ENCODE measurements at places on chromosomes 2 and 18. TPM values are rescaled to one million over a fixed set of nuclear protein-coding genes. Genes with fewer than 3 reads are reported as not detected.

LYG2 gene
- total RNA-seq, result not detected

CRYGC gene
- total RNA-seq, result not detected

PDE1A gene
- 9.2 TPM for total RNA-seq

VAMP8 gene
- 6.2 TPM for total RNA-seq

PRR30 gene
- total RNA-seq, result not detected

ANKRD30B gene
- not detected for total RNA-seq

SLC16A14 gene
- total RNA-seq, result 0.68 TPM

ADRA2B gene
- total RNA-seq, result 4.6 TPM

AMER3 gene
- not detected for total RNA-seq

LRP2 gene
- total RNA-seq, result 0.65 TPM

STPG4 gene
- total RNA-seq, result not detected

ANO7 gene
- not detected for total RNA-seq

CCDC74B gene
- 2.1 TPM for total RNA-seq

PARD6G gene
- total RNA-seq, result 1.2 TPM

ABHD1 gene
- total RNA-seq, result not detected

GPR39 gene
- total RNA-seq, result 1.5 TPM

KLHL30 gene
- 0.88 TPM for total RNA-seq

GEN1 gene
- 7.0 TPM for total RNA-seq

RAX gene
- not detected for total RNA-seq

FKBP7 gene
- 19.6 TPM for total RNA-seq

ASPRV1 gene
- total RNA-seq, result 0.98 TPM

UGT1A9 gene
- not detected for total RNA-seq

METTL5 gene
- 69.5 TPM for total RNA-seq

CDH7 gene
- not detected for total RNA-seq

WDR54 gene
- 3.9 TPM for total RNA-seq

G6PC2 gene
- not detected for total RNA-seq

SCN3A gene
- total RNA-seq, result 0.51 TPM

GDF7 gene
- total RNA-seq, result not detected

ELOA2 gene
- not detected for total RNA-seq

GPR35 gene
- not detected for total RNA-seq

DOK1 gene
- total RNA-seq, result 39.9 TPM

DES gene
- total RNA-seq, result 20.5 TPM
